Peyer's patch (tissue), 4 donors: ENCODE measurements at places on chromosomes 1 and 21.

- no peak for DNase-seq
Measured at GRCh38 chr1:27153549-27153886, 1.4 kb downstream of the SLC9A1 start.

DNA sequence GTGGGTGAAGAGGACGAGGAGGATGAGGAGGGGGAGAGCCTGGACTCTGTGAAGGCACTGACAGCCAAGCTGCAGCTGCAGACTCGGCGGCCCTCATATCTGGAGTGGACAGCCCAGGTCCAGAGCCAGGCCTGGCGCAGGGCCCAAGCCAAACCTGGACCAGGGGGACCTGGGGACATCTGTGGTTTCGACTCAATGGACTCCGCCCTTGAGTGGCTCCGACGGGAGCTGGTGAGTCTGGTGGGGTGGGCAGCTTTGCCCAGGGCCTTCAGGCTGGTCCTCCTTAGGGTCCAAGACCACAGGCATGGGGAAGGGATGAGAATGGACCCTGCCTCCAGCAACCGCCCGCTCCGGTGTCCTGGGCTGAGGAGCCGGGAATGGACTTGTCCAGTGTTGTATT lies 430 bp downstream of the FAM167B start:
- DNase-seq: no peak

- DNase-seq: no peak
Measured at GRCh38 chr1:173479649-173480048, 2.5 kb downstream of the PRDX6 start.

- DNase-seq: no peak
Measured at GRCh38 chr1:7178741-7179140, 393.5 kb downstream of the CAMTA1 start.

- no peak for DNase-seq
Measured at GRCh38 chr1:8211883-8212579, 105.9 kb upstream of the SLC45A1 start.
